Upper lobe of left lung (tissue), 6 donors: ENCODE measurements at places on chromosomes 6 and 20.

DNA sequence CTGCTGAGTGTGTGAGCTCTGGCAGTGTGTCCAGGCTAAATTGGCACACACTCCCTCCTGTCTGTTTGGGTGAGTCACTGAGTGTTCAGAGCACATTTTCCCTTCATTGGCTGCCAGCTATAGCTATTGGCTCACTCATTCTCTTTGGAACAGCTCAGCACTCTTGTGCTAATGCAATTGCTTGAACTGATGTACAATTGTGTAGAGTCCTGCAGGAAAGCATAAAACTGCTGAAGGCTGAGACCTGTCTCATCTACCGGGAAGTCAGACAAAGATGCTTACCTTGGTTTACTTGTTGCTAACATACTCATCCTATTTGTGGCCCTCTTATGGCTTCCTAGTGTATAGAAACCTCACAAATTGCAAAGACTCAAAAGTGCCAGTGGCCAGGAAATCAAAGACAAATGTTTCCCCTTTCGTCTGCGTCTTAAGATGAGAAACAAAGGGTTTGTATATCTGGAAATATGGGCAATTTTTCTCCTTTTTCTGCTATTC is 351.0 kb downstream of the BCKDHB start:
- peak; percentile 43 for DNase-seq

- DNase-seq = no peak
These were observed 58.7 kb downstream of the BCKDHB start for GRCh38 chr6:80165143-80165542.

DNA sequence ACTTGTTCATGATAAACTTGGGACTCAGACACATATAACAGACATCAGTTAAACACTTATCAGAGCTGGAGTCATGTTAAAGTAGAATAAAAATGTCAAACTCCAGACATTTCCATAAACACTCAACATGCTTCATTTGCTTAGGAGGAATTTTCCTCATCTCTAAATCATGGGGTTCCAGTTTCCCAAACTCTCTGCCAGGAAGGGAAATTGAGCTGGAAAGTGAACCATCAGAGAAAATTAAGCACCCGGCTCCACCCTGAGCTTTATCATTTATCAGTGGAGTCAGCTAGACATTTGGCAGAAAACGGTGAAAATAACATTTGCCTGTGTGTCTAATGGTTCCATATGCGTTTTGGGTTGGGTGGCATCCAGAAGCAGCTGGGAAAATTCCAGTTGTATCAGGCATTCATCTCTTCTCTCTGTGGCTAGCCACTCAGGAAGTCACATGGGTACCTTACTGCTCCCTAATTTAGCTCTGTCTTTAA is 25.3 kb upstream of the ZNFX1 start:
- DNase-seq = no peak

DNA sequence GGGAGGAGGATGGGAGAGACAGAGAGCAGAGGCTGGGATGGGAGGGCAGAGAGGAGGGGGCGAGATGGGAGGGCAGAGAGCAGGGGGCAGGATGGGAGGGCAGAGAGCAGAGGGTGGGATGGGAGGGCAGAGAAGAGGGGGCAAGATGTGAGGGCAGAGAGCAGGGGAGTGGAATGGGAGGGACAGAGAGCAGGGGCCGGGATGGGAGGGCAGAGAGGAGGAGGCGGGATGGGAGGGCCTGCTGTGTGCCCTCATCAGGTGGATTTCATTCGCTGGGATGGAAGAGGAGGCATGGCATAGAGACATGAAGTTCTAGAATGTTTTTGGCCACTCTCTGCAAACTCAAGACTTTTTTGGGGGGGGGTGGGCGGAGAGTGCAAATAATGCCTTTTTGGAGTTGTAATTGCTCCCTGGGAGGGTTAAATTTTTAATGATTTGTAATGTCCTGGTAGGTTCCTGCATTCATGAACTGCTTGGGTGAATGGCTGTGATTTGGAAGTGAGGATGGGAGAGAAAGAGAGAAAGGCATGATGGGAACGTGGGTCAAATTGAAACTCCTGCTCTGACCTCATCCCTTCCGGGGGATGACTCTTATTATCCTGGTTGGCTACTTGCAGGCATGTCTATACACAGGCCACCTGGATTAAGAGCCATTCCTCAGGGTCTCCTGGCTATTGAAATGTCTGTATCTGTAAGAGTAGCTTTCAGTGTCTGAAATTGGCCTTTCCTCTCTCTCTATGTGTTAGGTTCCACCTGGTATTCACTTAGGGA is 162.4 kb upstream of the AGPAT4 start:
- no peak for DNase-seq

DNA sequence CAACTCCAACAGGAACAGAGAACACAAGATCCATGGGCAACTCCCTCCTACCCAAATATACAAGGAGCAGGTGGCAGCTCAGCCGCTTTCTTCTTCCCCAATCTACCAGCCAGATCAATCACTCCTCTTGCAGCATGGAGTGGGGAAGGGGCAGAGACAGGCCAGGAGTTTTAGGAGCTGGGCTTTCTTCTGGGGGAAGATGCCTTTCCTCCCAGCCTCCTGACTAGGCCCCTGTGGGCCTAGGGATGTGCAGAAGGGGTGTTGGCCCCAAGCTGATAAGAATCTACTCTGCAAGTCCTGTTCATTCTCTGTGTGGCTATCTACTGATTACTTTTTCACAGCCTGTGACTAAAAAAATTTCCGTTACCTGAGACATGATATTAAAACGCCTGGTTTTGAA is 189.0 kb downstream of the BCAS1 start:
- no peak for DNase-seq

DNA sequence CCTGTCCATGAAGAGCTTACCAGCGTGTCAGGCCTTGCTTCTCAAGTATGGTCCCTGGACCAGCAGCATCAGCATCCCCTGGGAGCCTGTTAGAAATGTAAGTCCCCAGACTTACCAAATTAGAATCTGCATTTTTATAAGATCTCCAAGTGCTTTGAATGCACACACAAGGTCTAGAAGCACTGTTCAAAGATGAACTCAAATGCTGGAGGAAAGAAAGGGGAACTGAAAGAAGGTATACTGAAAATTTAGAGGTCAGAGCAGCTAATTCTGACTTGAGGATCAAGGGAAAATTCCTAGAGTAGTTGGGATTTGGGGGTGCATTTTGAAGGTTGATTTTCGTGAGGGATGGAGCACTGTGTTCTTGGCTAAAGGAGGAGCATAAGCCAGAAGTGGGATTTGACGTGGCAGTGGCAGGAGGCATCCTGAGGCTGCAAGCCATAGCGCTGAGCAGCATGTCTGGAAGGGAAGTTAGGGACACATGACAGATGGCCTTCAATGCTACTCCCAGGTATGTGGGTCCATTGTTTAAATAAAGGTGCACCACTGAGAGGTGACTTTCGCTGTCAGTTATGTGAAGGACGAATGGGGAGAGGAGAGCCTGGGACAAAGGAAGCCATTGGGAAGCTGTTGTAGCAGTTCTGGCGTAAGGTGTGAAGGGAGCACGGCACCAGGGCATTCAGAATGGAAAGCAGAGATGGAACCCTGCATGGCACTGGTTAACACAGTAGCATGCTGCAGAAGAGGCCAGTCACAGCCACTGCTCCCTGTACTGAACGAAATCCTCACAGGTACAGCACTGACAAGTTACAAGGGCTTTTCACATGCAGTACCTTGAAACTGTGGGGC is 36.2 kb downstream of the ARMC2 start:
- DNase-seq = no peak

DNA sequence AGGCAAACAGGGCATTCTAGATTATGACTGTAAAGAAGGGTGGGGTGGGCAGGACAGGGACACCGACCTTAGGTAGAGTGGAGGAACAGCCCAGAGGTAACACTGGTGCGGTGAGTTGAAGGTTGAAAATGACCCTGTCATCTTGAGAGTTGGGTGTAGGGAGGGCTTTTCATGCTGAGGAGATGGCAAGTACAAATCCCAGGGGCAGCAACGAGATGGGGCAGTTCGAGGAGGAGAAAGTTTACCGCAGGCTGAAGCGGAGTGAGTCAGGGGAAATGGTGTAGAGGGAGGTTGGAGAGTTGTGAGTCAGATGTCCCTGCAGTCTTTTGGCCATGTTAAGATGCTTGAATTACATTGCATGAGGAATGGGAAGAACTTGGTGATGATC is 101.1 kb downstream of the HIVEP1 start:
- DNase-seq = no peak

GRCh38 chr20:11907621-11908020 is 10.1 kb upstream of the BTBD3 start:
- no peak for DNase-seq

DNA sequence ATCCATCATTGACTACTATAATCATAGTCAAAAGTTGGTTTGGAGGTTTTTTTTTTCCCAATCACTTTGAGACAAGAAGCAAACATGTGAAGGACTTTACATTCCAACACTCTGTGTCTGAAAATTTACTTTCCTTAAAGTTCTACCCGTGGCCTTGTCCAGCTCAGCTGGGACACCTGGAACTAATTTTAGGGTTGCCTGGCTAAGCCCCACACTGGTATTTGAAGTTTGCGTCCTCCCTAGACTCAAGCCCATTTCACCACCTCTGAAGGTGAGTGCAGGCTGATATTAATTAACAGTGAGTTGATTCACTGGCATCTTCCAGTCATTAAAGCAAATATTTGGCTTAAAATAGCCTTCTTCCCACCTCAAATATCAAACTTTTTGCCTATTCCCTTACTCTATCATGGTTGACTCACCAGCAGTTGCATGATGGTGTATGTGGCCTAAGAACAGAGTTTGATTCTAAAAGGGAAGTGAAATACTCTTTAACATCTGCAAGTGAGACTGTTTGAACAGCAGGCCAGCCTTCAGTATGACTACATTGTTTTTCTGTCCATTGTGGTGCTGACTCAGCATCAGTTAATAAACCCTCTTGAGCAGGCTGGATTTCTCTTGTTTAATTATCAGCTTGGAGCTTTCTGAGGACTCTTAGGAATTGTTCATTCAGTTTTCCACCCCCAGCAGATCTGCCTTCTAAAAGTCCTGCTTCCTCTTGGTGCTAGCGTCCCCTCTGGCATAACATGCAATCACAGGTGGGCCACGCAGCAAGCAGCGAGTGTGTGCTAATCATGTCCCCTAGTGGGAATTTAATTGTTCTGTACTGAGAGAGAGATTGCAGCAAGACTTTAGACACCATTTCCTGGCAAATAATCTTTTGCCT is 1.8 kb upstream of the PRDM1 start:
- DNase-seq = peak; percentile 50

- DNase-seq = peak; percentile 32
These were observed 79.2 kb upstream of the PHACTR2 start for GRCh38 chr6:143598466-143599080.

- peak; percentile 29 for DNase-seq
These were observed 120.7 kb downstream of the ZFAND3 start for GRCh38 chr6:37940074-37940847.

GRCh38 chr6:169424821-169425240 is 171.2 kb upstream of the THBS2 start:
- DNase-seq = no peak

DNA sequence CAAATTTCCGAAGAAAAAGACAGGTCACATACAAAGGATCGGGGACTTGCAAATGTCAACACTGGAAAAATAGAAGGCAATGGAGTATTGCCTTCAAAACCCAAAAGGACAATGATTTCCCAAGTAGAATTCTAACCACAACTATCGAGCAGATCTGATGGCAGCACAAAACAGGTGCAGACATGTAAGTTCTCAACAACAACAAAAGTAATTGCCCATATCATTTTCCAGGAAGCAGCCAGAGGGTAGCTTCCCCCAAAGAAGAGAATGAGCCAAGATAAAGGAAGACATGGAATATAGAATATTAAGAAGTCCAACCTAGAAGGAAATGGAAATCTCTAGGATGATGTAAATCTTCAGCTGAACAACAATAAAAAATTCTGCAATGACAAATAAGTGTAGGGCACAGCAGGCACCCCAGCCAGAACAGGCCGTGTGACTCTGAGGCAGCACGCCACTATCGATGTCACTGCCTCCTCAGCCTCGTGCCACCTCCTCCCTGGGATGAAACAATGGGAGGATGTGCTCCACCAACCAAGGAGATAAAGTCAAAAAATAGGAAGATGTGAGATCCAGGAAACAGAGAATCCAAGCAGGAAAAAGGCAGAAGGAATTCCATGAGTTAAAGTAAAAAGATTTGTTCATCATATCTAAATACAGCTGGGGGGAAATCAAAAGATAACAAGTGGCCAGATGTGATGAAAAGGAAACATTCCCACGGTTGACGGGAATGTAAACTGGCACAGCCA is 34.1 kb downstream of the SERPINB1 start:
- peak; percentile 50 for DNase-seq

DNA sequence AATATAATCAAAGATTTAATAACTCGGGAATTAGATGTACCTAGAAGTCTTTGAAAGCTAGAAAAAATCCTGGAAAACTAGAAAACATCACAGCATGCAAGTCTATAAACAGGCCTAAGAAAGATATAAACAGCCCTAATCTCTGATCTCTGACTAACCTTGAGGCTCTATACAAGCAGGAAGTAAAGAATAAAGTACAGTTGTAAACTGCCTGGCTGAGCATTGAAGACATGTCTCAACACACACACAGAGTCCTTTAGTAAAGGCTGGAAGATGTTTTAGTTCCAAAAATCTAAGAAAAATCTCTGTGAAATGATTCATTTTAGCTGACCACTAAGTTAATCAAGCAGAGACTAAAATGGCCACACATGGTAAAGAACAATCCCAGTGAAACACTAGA is 774.5 kb downstream of the EYS start:
- DNase-seq = no peak

DNA sequence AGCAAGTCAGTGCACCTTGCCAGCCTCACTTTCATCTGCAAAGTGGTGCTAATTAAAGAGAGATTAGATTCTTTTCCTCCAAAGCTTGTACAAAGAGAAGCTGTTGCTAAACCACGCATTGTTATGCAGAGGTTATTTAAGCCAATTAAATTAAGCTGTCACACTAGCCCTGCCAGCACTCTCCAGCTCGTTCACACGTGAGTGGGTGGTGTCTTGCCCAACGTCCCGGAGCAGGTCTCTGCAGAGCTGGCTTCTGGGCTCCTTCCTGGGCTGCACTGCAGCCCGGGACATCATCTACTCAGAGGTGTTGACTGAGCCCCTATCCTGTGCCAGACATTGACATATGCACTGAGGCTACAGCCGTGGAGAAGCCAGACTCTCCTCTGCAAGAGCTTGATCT is 401.6 kb upstream of the SULF2 start:
- DNase-seq = no peak

DNA sequence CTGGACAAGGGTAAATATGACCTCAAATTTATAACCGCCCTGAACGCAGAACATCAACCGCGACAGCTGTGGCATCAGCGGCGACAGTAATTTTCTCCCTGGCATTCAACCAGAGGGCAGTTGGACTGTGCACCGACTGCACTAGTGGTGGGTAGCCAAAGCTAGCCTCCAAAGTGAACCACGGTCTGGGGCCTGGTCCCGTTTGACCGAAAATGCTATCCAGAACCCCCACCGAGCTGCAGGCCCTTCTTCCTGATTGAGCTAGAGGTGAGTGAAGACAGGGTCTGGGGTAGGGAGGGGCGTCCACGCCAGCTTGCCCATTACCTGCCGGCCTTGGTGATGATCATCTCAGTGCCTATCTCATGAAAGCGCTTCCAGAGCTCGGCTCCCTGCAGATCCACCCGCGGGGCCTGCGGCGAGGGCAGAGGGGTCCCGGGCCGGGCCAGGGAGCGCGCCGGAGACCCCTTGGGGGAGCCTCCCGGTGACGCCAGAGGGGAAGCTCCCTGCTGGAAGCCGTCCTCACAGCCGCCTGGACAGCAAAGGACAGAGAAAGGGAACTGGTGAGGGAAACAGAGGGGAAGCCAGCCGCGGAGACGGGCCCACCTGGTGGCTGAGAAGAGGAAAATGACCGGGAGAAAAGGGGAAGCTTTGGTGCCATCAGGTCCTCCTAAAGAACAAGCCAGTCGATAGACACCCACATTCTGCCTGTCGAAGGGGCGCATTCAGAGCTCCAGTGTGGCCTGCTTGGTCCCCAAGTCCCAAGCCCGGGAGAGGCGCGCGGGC is 2.0 kb downstream of the TBX18 start:
- DNase-seq = peak; percentile 65
